ENCODE measurements at places on chromosomes 2 and 18.

DNA sequence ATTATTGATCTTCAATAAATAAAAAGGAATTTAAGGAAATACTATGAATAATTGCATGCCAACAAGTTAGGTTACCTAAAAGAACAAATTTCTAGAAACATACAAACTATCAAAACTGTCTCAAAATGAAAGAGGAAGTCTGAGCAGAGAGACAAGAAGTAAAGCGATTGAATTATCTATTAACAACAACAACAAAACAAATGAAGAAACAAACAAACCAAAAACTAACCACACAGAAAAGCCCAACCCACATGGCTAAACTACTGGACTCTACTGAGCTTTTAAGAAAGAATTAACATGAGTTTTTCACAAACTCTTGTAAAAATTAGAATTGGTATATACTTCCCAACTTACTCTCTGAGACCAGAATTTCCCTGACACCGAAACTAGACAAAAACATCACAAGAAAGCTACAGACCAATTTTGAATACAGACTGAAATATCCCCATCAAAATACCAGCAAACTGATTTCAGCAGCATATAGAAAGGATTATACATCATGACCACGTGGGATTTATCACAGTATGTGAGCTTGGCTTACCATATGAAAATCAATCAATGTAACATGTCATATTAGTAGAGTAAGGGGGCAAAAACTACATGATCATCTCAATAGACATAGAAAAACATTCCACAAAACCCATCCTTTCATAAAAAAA, 16.6 kb upstream of the GALNT1 start:
- no peak for DNase-seq

GRCh38 chr2:117737846-117738245, 76.6 kb upstream of the DDX18 start:
- no peak for DNase-seq

GRCh38 chr2:171478345-171478744, 43.9 kb upstream of the CYBRD1 start:
- DNase-seq, result no peak

DNA sequence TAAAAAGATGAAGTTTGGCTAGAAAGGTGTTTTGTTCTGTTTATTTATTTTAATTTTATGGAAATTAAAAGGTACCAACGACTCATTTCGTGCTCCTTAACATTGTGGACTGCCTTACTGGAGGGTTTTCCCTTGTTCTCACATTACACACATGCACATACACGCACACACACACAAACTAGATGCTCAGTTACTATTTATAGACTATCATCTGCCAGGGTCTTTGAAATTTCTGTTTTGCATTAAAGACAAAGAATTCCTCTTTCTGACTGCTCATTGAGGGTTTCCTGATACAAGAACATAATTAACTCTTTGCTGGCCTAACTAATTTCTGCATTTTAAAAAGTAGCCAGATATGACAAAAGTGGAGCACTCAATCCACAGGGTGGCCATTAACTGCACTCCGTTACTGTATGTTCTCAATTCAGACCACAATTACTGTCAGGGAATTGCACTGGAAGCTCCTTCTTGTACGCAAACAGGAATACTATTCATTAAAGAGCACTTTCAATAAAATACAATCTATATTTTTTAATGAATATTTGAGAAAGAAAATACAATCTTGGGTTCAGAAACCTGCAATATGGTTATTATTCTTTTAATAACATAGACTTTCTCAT, 366.9 kb upstream of the GALNT5 start:
- no peak for DNase-seq

DNA sequence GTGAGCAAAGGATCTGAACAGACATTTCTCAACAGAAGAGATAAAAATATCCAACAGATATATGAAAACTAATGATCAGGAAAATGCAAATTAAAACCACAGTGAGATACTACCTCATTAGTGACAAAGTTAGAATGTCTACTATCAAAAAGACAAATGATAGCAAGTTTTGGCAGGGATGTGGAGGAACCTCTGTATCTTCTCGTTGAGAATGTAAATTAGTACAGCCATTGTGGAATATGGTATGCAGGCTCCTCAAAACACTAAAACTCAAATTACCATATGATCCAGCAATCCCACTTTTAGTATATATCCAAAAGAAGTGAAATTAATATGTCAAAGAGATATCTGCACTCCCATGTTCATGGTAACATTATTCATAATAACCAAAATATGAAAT, 427.1 kb downstream of the LRRTM4 start:
- DNase-seq, result no peak

GRCh38 chr2:109295781-109296117, 166.7 kb downstream of the SH3RF3 start:
- no peak for DNase-seq

DNA sequence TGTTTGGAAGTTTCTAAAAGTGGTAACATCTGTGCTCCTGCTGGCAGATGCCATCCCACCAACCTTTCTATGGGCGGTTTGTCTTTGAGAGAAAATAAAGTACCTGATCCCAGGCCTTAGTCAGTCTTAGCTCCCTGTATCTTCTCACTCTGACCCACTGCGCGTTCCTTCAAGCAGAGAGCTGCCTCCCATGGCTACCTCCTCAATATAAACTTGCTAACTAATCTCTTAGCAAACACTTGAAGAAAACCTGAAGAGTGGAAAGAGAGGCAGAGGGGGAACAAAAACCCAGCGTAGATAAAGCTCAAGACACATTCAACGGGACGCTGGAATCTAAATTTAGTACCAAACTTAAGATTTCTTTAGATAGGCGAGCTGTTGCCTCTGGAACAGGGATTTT, 17.6 kb downstream of the ZEB2 start:
- no peak for DNase-seq

GRCh38 chr2:241279413-241279812, 36.1 kb downstream of the HDLBP start:
- no peak for DNase-seq

GRCh38 chr18:2687390-2688001, 32.0 kb downstream of the SMCHD1 start:
- DNase-seq, result no peak

GRCh38 chr18:42255908-42256765, 301.1 kb downstream of the PIK3C3 start:
- DNase-seq, result no peak

DNA sequence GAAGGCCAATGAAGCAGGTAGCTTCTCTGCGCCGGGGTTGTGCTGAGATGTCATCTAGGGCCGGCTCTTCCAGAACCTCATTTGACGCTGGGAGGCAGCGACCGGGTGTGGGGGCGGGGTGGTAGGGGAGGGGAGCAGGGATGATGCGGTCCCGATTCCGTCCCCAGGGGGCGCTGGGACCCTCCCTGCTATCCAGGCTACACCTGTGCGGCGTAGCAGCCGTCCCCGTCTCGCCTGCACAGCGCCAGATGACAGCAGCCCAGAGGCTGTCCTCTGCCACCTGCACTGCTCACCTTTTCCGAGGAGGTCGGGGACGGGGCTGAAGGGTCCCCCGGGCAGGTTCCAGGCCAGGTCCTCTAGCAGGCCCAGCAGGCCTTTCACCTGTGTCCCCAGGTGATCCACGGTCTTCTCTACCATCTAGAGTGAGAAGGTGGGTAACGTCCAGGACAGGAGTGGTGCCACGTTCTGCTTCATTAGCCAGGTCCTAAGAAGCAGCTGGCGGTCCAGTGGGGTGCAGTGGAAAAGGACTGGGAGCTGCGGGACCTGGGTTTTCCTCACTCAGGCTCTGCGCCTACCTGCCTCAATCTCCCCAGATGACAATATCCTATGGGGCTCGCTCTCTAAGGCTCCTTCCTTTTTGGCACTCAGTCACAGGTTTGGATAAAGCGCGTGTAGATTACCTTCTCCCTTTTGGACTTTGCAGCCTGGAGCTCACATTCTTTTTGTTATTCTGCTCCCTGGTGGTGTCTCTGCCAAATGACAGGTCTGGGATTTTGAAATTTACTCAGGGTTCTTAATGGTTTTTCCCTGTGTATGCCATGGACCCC, 56.0 kb upstream of the RAB6C start:
- no peak for DNase-seq

DNA sequence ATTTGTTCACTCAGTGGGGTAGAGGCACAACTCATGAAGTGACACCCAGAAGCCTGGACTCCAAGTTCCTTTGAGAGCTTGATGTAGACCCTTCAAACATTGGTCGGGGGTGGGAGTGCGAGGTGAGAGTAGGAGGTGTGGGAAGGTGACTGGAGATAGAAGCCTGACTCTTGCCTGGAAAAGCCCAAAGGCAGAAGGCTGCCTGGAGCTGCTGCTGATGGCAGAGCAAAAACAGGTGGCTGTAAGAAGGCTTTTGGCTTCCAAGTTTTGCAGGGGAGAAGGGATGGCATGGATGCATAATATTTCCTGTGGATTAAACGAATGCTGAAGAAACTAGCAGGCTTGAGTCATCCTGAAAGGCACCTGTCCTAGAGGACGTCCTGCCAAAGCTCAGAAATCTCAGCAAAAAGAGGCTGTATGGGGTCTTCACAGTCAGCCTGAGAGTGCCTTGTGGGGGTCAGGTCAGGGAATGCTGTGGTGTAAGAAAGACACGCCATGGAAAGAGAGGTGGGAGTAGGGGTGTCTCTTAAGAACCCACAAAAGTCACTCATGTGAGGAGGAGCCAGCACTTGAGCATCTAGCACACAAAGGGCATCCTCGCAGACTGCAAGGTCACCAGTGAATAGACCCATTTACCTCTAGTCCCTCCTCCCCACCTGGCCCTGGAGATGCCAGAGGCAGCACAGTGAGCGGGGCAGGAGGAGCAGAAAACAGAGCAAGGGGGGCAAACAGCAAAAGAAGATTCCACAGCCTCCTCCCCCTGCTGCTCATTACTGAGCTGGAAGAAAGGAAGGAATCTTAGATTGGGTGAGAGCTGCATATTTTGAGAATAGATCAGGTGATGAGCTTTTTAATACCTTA, 37.5 kb downstream of the FASTKD2 start:
- DNase-seq, result no peak

DNA sequence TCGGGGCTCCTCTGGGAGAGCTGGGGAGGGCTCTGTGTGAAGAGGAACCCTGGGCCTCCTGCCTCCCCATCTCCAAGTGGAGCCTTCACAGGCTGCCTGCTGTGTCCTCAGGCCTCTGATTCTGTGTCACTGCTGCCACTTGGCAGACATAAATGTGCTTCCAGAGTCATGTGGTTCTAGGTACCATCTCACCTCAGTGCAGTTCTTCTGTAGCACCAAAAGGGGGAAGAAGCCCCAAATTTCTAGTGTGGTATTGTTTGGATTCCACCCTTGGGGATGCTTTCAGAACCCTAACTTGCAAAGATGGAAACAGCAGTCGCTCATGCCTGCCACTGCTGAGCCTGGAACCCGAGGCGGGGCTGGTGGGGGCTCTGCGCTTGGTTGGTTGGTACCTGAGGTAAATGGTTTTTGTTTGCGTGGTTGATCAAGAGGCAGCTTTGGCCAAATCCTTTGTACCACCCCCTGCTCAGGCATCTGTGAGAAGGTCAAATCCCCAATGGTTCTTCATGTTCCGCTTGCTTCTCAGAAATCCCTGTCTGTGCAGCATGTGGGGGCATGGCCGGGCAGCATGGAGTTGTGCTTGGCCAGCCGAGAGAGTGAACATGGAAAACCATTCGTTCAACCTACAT, 27.5 kb downstream of the COA5 start:
- no peak for DNase-seq

GRCh38 chr2:204060841-204061240, 124.3 kb downstream of the ICOS start:
- DNase-seq, result no peak

GRCh38 chr2:146238254-146238966, 1606.4 kb upstream of the ACVR2A start:
- DNase-seq, result no peak

- no peak for DNase-seq
Measured at GRCh38 chr2:98607104-98607503, 1.2 kb downstream of the COA5 start.

DNA sequence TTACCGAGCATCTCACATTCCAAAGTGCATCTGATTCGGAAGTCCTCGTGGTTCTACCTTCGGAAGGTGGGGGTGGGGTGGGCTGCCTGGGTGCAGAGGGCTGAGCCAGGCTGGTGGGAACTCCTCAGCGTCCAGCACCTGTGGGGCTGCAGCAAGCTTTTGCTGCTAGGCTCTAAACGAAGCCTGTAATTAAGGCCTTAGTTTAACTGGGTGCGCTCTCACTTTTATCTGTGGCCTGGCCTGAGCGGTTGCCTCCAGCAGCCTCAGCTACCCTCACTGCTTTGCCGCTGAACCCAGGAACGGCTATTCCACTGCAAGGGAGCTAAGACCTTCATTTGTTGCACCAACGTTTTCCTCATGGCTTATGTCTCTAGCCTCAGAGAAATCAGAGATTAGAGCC, 48.4 kb downstream of the TMEM17 start:
- DNase-seq, result no peak
